ENCODE measurements at places on chromosomes 16 and 17.

- DNase-seq: no peak
Measured at GRCh38 chr17:27520491-27521185, 64.4 kb downstream of the KSR1 start.

DNA sequence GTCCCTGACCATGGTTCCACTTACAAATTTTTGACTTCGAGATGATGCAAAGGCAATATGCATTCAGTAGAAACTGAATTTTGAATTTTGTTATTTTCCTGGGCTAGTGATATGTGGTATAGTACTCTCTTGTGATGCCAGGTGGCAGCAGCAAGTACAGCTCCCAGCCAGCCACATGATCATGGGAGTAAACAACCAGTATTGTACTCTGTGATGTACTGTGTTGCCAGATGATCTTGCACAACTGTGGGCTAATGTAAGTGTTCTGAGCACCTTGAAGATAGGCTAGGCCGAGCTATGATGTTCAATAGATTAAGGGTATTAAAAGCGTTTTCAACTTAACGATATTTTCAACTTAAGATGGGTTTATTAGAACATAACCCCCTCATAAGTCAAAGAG, 250.8 kb downstream of the STX8 start:
- no peak for DNase-seq

GRCh38 chr17:75260641-75261335, 618 bp downstream of the GGA3 start:
- no peak for DNase-seq

DNA sequence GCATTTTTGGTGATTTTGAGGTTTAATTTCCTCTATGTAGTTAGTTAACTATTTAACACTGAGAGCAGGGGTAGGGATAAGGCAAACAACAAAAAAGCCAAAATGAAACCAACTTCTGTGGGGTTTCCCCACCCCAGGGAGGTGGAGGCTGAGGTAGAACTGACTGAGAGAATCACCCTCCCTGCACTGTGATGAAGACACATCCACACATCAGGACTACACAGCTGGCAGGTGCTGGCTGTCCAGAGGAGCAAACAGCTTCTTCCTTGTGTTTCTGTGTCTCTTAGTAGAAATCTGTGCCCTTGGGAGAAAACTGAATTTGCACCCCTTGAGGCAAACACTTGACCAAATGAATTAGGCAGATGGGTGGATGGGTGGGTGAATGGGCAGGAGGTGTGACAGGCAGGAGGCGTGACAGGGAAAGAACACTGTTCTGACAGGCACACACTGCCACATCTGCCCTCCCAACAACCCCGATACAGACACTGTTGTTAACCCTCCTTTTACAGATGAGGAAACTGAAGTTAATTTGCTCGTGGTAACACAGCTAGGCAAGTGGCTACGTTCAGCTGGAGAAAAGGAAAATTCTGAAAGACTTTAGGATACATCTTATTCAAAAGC, 62.9 kb upstream of the AMZ2 start:
- no peak for DNase-seq

GRCh38 chr16:47713225-47713595, 252.1 kb downstream of the PHKB start:
- peak; percentile 59 for DNase-seq

DNA sequence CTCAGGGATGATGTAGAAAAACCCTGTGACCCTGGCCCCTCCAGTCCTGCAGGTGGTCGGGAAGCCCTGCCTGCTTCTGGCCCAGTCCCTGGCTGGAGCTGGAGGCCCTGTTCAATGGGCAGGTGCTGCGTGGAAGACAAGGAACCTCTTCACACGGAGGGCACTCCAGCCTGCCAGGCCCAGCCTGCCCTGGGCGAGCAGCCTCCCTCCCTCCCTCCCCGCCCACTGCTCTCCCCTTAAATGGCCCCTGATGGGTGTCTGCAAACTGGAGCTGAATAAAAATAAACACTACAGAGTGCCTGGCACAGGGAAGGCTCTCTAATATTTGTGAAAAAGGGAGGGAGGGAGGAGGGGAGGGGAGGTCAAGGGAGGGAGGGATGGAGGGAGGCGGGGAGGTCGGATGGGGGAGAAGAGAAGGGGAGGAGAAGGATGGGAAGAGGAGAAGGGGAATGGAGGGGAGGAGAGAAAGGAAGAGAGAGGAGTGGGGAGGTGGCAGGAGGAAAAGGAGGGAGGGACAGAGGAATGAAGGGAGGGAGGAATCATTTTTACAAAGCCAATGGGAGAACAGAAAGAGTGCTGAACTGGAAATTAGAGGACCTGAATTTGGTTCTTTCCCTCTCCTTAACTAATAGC, 222.8 kb upstream of the TNRC6C start:
- no peak for DNase-seq

GRCh38 chr16:73047536-73048291, at the start of gene ZFHX3:
Gene ZFHX3 (minus strand): TSS chr16:73048128. CDS start chr16:72960145, 87,983 bp downstream.
- peak; percentile 67 for DNase-seq

- DNase-seq: no peak
Measured at GRCh38 chr17:1119924-1120323, 59.9 kb downstream of the ABR start.

DNA sequence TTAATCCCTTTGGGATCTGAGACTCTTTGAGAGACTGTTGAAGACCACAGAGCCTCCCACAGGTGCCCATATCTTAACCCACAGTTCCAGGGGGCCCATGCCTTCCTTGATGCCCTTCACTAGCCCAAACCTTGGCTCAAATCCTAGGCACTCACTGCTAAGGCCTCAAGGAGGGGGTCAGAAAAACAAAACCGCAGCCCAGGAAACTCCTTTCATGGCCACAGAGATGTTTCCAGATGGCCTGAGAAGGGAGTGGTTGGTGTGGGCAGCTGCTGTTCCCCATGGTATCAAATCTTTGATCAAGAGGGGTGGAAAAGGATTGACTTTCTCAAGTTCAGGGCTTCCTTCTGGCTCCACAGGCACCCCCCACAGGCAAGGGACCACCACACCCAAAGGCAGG, 44.7 kb downstream of the CDH1 start:
- no peak for DNase-seq

GRCh38 chr16:83954577-83955016, 1.6 kb downstream of the OSGIN1 start:
- DNase-seq: peak; percentile 72

- DNase-seq: peak; percentile 95
Measured at GRCh38 chr17:57875290-57876022, 25.6 kb upstream of the MRPS23 start.

DNA sequence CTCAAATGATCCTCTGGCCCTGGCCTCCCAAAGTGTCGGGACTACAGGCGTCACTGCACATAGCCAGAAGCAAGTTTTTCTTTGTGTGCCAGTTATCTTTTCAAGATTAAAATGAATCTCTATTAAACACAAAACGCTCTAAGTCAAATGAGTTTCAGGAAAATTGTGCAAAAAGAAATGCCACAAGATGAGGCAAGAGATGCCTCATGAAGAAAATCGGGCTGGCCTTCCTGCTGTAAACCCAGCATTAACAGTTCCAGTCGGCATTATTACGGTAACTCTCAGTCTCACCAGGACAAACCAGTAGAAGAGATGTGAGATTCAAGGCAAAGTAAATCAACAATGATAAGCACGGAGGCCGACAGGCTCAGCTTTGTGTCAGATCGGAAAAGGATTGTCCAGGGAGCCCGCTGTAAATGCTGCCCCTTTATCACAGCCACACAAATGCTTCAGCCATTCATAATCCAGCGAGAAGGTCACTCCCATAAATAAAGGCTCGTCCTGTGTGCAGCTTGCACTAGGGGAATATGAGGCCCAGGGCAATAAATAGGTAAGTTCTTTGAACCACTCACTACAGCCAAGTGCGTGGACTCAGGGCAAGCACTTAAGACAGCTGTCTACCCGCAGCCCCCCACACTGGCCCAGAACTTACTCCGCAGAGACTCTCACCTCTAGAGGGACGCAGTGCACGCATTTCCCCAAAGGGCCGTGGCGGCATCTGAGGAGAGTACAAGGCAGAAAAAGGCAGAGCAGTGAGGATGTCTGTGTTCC, 27.2 kb downstream of the NPLOC4 start:
- no peak for DNase-seq

DNA sequence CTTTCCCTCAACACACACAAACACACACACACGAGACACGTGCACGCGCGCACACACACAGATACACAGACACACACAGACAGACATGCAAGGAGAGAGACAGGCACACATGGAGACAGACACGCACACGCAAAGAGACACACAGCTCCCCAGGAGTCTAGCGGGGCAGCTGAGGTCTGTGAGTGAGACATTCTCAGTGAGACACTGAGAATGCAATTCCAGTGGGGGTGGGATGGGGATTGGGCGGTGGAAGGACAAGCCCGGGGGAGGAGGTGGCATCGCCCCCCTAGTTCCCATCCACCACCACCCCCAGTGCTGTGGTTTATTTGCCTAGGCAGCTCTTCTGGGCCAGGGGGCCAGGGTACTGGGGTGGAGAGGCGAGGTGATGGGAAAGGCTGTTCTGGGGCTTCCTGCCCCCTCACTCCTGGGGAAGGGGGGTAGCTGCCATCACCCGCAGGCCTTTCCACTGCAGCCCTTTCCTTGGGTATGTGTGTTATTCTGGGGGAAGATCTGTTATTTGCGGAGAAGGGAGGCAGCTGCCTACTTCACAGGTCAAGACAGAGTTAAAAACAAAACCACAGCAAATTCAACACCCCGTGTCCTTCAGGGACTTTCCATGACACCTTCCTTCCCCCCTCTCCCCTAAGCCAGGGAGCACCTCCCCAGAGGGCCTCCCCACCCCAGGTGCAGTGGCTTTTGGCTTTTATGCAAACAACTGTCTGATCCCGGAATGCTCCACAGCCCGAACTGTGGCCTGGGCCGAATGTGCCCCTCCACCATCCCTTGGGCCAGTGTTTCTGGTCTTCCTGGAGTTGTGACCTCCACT, 18.0 kb downstream of the GRB7 start:
- DNase-seq: no peak

GRCh38 chr16:52554334-52554733, 7.4 kb upstream of the TOX3 start:
- no peak for DNase-seq

DNA sequence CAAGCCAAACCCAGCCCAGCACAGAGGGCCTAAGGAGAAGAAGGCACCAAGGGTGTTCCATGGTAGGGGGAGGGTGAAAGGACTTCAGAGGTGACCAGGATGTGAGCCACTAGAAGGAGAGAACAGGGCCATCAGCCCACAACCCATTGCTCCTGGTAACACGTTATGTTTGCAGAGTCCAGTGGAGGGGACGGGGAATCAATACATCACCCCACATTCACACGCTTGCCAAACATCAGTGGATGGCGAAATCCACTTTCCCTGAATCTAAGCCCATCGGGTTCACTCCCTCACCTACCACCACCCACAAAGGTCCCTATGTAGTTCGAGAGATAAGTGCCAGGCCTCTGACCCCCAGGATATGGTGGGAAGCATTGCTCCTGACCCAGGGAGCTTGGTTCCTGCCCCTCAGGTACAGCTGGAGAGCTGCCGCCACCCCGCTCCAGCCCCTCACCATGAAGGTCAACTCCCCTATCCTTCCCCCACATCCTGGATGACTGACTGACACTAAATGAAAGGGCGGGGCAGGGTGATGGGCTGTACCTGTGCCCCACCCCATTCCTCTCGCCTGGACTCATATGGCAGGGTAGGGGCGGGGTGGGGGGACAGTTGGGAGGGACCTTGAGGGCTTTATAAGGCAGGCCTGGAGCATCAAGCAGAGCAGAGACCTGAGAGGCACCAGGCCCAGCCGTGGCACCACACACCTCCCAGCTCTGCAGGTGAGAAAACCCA, at the start of gene GAST:
Gene GAST, plus strand, starts transcription at position 663 of the 732 bp plus-strand sequence. CDS start 3,106 bp downstream, outside the sequence.
- no peak for DNase-seq

DNA sequence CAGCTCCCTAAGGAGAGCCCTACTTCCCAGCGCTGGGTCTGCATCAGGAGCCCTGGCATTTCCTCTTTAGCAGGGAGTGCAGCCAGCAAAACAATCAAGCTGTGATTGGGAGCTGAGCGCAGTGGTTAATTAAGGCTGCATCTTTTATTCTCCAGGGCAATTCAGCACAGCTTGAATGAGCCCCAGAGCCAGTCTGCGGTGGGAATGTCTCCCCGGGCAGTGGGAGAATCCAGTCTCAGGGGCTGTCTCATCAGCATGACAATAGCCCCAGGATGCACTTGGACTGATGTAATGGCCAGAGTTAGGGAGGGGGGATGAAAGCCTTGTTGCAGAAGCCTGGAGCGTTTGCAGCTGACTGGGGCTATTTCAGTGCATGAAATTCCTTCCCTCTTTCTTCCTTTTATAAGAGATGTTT, 292.6 kb upstream of the SOX9 start:
- peak; percentile 68 for DNase-seq

GRCh38 chr17:16463358-16464302, 28.4 kb downstream of the LRRC75A start:
- DNase-seq: peak; percentile 79

GRCh38 chr16:86048882-86049585, 150.1 kb downstream of the IRF8 start:
- no peak for DNase-seq

DNA sequence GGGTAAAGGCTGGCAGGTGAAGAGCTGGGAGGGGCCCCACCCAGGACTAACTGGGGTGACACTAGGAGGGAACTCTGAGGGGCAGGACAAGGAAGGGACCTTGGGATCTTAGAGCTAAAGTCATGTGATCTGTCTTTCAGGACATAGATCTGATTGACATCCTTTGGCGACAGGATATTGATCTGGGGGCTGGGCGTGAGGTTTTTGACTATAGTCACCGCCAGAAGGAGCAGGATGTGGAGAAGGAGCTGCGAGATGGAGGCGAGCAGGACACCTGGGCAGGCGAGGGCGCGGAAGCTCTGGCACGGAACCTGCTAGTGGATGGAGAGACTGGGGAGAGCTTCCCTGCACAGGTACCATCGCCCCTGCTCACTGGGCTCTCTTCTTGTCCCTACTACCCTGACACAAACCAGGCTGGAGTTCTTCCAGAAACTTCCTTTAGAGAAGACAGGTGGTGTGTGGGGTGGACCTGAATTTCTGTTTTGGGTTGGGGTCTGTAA, 8.1 kb downstream of the NFE2L1 start:
- DNase-seq: no peak

- no peak for DNase-seq
Measured at GRCh38 chr16:81779536-81780320, 637 bp downstream of the PLCG2 start.

DNA sequence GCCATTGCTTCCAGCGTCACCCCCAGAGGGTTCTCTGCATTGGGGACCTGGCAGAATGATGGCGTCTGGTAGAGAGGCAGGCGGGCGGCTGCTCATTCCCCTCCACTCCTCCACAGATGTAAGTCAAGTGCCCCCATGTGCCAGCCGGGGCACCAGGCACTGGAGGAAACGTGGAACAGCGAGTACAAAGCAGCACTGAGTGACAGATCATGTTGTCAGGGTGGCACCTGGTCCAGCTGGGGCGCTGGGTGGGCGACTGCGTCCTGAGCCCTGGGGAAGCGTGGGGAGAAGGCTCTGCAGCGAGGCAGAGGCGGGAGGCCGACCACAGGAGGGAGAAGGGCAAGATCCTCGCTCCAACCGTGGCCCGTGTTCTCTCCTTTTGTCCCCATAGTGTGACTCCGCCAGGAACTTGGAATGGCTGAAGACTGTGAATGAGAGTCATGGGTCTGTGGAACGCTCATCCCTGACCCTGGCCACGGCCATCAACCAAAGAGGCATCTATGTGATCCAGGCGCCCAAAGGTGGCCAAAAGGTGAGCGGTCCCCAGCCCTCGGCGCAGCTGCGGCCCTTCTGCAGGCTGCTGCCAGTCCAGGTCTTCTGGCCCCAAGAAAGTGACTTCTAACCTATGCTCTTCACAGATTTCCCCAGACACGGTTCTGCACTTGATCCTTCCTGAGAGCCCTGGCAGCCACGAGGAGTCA, 76.7 kb downstream of the RNF213 start:
- DNase-seq: no peak

- DNase-seq: no peak
Measured at GRCh38 chr16:29684679-29685078, 5.7 kb downstream of the QPRT start.

GRCh38 chr16:29204806-29205135, 201.7 kb downstream of the NPIPB11 start:
- no peak for DNase-seq

GRCh38 chr16:29198731-29199521, 207.6 kb downstream of the NPIPB11 start:
- no peak for DNase-seq

Data from AG08395 (cell line).